Stimulated activated CD8-positive, alpha-beta memory T cell treated with anti-CD3 and anti-CD28 coated beads, Interleukin-4, amount 100 ng/mL, for 48 hours (primary cell): ENCODE measurements at places on chromosomes 11 and 22.

DNA sequence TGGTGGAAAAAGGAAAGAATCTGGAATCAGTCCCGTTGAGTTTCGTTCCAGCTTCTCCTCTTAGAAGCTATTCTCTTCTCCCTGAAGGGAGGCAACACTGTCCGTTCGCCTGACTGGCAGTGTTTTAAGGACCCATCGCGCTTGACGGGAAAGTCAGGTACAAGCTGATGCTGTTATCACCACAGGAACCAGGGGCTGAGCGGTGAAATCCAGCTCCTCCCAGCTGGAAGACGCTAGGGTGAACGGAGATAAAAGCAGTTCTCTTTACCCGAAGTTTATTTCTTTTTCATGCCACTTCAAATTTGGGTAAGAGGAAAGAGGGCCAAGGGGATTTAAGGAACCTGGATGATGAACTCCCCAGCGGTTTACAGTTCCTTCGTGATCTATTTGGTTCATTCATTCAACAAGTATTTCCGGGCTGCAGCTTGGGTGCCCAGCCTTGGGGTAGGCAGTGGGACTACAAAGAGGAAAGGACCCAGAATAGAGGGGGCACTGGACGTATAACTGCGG is 551 bp upstream of the DEUP1 start:
- no peak for DNase-seq

DNA sequence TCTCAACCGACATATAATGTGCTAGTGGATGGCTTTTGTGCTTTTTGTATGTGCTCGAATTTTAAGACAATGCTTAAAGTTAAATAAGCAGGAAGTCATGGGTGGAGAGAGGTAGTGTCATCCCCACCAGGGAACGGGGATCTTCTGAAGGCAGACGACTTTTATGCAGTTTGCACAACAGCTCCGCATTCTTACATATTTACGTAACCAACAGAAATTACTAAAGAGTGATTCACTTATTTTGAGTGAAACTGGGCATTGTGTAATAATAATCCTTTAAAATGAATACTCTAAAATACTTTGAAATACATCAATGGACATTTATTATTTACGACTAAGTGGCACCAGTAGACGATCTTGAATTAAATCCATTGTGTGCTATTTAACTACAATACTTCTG is 305.1 kb downstream of the CNTN5 start:
- no peak for DNase-seq

GRCh38 chr11:85827748-85828639 is 17.1 kb upstream of the SYTL2 start:
- no peak for DNase-seq

GRCh38 chr11:45737056-45737455 is 67.9 kb upstream of the SLC35C1 start:
- DNase-seq: no peak

DNA sequence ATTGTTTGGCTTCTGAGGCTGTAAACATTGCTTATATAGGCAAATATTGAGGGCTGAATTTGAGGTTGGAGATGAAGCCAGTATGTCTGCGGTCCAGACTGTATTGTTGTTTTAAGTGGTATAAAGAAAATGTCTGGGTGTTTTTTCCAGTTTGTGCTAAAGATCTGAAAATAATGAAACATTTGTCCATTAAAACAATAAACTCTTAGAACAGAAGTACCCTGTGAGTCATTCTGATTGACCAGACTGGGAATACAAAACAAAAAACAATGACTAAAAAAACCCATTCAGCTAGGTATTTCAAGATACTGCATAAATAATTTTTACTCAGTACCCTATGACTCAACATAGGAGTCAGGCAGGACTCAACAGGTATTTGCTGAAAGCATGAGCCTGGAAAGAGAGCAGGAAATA is 20.4 kb downstream of the ALKBH8 start:
- DNase-seq: no peak

- DNase-seq: no peak
Observed at GRCh38 chr11:3044004-3044403, 13.2 kb downstream of the CARS1 start.

DNA sequence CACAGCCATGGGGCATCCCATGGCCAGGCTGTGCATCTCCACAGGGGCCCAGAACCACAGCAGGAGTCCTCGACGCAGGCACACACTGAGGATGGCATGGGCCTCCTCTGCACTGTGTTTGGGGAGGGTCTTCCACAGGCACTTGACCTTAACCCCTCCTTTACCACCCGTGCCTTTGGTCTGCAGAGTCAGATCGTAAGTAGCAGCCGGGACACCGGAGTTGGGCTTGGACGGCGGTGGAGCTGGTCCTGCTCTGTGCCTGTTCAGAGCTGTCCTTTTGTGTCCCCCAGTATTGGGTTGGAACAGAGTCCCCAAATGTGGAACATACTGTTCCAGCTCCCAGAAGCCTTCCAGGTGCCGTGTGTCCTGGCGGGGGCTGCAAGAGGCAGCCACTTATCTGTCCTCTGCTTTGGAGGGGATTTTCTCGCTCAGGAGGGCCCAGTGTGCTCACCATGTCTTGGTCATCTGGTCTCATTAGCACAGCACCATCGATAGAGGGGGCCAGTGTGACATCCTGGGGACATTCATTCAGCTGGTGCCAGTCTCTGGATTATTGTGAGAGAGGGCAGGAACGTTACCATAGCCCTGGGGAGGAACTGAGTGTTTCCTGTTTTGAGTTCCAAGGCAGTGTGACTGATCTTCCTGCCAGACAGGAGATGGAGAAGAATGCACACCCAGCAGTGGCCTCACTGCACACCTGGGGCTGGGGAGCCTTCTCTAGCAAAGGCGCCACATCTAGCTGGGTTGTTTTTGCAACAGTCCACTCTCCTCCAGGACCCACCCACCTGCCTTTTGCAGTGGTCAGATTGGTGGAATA is 12.4 kb downstream of the CRELD2 start:
- peak; percentile 66 for DNase-seq

GRCh38 chr11:16002942-16003341 is 353.4 kb downstream of the SOX6 start:
- no peak for DNase-seq

- no peak for DNase-seq
Observed at GRCh38 chr11:57801183-57801485, 39.5 kb downstream of the CTNND1 start.

DNA sequence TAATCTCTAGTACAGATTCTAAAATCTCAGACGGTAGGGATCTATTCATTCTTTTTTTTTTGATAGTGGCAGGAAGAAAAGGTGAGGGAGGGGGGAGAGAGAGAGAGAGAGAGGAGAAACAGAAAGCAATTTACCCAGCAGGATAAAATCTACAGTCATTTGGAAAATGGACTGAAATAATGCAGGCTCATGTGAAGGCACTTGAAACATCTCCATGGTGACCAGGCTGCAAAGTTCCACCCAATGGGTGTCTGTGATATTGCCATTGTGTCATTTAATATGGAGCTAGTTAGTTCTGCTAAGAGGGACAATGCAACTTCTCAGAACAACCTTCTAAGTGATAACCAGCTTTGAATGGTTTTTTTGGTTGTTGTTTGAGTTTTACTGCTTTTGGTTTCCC is 165.2 kb upstream of the RAG2 start:
- DNase-seq: no peak

GRCh38 chr11:57641011-57641807 is 8.5 kb downstream of the YPEL4 start:
- DNase-seq: no peak

DNA sequence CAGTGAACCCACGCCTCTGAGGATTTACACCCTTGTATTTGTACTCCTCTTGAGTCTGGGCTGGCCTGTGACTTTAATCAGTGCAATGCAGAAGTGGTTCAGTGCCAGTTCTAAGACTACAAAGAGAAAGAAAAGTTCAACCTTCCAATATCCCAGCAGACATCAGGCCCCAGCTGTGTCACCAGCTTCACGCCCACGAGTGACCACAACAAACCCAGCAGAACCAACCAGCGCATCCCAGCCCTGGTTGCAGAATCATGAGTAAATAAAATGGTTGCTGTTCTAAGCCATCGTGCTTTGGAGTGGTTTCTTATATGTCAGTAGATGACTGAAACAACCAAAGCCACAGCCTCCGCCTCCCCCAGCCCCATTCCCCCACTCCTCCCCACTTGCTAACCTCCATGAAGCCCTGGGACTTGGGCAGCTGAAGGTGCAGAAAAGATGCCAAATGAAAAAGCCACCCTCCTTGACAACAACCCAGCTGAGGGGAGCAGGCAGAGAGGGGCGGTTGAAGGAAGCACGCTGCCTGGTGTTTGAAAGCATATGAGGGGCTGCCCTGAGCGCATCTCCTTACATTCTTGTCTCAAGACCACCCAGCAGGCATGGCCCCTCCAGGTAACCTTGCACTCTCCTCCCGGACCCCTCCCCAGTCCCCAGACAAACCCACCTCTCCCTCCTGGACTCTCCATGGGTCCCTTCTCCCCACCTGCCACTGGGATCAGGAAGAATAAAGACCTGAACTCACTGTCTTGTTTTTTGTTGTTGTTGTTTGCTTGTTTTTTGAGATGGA is 20.9 kb downstream of the TSKU start:
- DNase-seq: peak; percentile 86

DNA sequence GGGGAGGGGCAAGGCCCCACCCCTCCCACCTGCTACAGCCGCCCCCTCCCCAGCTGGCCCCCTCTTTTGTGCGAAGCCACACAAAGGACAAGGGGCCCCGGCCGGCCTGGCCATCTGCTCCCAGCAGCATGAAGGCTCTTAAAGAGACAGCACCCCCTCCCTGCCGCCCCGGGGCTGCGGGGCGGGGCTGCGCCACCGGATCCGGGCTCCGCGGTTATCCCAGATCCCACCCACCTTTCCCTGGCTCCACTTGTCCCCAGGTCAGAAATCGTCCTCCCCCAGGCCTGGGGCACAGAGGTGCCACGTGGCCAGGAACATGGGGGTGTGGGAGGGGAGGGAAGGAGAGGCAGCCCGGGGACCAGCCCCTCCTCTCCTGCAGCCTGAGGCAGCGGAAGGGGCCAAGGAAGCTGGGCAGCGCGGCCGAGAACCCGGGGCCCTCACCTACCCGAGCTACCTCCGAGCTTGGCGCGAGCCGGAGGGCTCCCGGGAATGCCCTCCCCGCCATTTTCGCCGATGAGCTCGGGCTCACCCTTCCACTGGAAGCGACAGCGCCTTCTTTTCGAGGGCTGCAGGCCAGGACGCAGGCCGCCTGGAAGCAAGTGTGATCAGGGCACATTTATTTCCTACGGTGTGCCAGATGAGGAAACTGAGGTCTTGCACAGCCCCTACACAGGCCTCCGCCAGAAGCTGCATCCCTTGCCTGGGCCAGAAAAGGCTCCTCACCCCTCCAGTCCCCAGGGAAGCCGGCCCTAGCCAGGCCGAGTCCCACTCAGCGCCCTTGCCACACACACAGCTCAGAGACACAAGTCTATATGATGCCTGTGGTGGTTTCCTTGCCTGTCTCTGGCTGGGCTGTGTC is 2.5 kb upstream of the RCOR2 start:
- DNase-seq: no peak

DNA sequence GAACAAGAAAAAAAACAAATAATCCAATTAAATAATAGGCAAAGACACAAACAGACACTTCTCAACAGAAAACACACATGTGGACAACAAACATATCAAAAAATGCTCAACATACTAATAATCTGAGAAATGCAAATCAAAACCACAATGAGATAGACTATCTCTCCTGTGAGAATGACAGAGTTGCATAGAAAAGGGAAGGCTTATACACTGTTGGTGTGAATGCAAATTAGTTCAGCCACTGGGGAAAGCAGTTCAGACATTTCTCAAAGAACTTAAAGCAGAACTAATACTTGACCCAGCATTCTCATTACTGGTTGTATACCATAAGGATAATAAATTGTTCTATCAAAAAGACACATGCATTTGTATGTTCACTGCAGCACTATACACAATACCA is 637.8 kb upstream of the LUZP2 start:
- DNase-seq: no peak

- DNase-seq: no peak
Observed at GRCh38 chr11:64714666-64715065, 8.3 kb downstream of the NRXN2 start.

GRCh38 chr11:102810950-102811660 is 13.1 kb upstream of the MMP1 start:
- no peak for DNase-seq

DNA sequence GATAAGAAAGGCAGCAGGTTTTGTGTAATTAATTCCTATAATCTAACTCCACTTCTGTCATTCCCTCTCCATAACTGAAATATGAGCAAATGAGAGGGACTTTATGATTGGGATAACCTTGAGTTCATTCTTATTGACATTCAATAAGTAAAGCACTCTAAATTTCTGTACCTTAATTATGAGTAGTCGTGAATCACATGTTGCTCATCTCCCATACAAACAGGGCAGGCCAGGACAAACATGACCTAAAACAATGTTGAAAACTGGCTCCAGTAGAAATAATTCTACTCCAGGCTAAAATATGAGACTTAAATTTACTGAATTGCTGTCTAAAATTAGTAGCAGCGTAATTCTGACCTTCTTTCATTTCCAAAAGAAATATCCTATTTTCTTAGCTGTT is 505.4 kb downstream of the NELL1 start:
- no peak for DNase-seq

- no peak for DNase-seq
Observed at GRCh38 chr11:87493516-87493915, 455.8 kb downstream of the TMEM135 start.

DNA sequence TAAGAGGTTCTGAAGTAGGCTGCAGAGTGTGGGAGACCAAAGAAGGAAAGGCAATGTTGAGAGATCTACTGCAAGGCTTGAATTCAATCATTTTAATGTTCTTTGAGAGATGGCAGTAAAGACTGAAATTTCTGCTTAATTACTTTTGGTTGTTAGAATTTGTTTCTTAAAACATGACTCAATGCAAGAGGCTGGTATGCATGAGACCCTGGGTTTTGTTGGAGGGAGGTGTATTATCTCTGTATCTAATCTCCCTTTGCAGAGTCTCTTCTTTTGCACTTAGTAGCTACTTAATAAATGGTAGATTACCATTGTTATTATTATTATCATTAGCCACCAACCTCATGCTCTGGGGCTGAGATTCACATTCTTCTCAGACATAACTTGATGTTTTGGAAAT is 87.4 kb upstream of the DRD2 start:
- DNase-seq: no peak

- DNase-seq: no peak
Observed at GRCh38 chr11:73582653-73583052, 15.3 kb downstream of the FAM168A start.

DNA sequence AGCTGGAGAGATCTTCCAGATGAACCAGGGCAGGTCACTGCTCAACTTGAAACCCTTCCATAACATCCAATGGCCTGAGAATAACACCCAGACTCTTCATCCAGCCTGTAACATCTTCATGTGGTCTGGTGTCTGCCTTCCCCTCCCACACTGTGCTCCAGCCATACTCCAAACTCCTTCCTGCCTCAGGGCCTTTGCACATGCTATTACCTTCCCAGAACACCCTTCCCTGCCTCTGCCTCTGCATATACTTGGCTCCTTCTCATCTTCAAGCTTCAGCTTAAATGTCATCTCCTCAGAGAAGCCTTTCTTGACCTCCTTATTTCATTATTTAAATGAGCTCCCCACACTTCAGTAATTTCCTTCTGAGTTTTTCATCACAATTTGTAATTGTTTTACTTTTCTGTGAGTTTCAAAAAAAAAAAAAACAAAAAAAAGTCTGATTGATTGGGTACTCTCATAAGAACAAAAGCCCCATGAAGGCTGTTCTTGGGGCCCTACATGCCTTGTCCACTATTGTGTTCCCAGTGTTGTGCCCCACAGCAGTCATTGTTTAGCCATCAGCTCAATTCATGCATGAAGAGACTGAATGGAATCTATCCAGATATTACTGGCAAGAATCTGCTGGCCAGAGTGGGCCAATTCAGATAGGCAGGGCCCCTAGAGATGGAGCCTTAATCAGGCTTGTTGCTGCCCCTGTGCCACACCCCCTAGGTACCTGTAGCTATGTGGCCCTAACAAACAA is 22.1 kb downstream of the LMO1 start:
- DNase-seq: no peak

- no peak for DNase-seq
Observed at GRCh38 chr11:129503646-129504045, 128.0 kb downstream of the BARX2 start.
